ENCODE measurements at places on chromosomes 1 and 21.

- DNase-seq: no peak
Measured at GRCh38 chr1:157575744-157576143, 22.1 kb downstream of the FCRL4 start.

DNA sequence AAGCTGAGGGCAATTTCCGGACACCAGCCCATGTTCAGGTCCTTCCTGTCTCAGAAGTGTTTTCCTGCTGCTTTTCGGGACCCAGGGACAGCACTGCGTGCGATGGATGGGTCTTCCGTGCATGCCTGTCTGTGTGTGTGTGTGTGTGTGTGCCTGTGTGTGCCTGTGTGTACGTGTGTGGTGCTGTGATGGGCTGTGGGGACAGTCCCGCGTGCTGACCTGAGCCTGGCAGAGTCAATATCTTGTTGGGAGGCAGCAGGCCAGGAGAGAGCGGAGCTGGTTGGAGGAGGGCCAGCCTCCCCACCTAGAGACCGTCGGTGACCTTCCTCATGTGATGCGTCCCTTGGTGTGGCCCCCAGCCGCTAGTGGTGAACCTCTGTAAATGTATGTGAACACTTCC, 13.7 kb downstream of the SKI start:
- no peak for DNase-seq

DNA sequence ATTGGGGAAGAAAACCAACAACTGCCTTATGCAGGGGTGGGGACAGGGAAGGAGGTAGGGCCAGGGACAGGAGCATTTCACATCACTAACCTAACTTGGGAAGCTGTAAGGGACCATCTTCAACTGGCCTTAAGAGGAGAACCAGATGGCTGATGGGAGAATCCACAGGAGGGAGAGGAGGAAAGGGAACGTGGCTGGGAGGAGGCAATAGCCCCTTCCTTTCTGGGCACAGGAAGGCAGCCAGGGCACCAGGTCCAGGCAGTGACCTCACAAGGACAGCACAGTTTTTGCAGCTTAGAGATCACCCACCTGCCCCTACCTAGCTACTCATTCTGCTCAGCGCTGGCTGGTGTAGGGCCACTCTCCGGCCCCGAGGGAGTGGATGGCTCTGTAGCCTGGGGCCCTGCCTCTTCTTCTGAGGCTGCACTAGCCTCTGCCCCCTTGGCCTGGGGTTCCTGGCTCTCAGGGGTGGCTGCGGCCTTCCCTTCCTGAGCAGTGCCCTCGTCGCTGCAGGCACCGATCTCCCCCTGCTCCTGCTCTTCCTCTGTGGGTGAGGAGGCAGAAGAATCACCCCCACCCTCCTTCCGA, 1.7 kb downstream of the MARCKSL1 start:
- DNase-seq: no peak

- DNase-seq: no peak
Measured at GRCh38 chr1:117846674-117847425, 82.6 kb downstream of the GDAP2 start.

DNA sequence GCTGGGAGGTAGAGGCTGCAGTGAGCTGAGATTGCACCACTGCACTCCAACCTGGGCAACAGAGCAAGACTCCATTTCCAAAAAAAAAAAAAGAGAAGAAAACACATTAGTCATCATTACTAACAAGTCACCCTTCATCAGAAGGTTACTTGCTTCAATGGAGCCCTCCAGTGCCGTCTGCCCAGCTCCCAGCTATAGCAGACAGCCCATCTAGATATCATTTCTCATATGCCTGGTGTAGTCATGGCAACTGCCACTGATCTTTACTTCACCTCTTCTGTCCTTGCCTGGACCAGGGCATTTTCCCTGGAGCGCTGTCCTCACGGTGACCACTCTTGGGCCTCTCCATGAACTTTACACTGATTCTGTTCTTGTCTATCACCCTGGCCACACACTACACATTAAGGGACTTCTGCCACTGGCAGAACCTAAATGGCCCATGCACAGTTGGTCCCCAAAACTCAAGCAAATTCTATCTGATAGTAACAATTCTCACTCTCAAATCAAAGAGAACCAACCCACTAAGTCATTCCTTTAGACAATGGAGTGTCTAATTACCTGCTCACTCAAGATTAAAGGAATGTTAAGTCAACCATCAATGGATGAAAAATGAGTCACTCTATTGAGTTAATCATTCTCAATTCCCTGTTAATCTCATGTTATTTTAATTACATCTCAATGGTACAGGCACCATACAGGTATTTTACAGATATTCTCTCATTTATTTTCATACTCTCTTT, 12.9 kb downstream of the GPA33 start:
- DNase-seq: no peak

GRCh38 chr21:23887725-23888306, 1719.5 kb downstream of the MRPL39 start:
- no peak for DNase-seq

DNA sequence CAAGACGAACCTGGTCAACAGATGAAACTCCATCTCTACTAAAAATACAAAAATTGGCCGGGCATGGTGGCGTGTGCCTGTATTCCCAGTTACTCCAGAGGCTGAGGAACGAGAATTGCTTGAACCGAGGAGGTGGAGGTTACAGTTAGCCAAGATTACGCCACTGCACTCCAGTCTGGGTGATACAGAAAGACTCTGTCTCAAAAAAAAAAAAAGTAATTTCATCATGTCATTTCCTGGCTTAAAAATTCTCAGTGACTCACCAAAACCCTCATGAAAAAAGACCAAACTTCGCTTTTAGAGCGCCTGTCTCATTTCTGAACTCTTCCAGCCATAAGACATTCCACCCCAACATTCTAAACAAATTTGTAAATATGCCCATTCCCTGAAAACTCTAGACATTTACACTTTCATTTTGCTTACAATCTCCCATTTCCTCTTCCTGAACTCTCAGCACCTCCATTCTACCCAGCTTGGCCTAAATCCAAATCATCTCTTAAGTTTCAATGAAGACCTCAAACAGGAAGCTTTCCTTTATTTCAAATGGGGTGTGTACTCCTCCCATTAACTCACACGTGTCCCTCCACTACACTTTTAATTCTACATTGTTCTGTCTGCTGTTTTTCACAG, 50.5 kb upstream of the PRRC2C start:
- DNase-seq: peak; percentile 27

- DNase-seq: no peak
Measured at GRCh38 chr21:42495027-42495426, 997 bp downstream of the RSPH1 start.

GRCh38 chr1:27878039-27878438, 5.7 kb downstream of the THEMIS2 start:
- DNase-seq: no peak

GRCh38 chr1:227547310-227548118, 15.8 kb upstream of the ZNF678 start:
- DNase-seq: no peak

DNA sequence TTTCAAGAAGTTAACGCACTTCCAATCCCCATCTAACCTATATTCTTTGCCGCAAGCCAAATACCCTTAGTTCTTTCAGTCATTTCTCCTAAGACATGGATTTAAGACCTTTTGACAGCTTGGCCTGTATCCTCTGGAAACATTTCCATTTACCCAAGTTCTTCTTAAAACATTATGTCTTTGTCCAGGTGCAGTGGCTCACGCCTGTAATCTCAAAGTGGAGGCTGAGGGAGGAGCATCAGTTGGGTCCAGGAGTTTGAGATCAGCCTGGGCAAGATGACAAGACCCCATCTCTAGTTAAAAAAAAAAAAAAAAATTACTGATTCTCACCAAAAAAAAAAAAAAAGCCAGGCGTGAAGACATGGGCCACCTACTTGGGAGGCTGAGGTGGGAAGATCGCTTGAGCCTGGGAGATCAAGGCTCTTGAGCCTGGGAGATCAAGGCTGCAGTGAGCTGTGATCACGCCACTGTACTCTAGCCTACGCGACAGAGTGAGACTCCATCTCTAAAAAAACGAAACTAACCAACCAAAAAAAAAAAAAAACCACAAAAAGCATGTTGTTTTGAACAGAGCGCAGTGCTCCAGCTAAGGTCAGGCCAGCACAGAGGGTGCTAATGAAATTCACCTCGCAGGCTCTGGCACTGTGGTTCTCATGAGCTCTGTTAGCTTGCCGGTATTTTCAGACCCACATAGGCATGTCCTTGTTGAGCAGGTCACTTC, 36.0 kb downstream of the NUAK2 start:
- DNase-seq: no peak

GRCh38 chr1:27609618-27610240, 5.8 kb upstream of the AHDC1 start:
- no peak for DNase-seq

- DNase-seq: no peak
Measured at GRCh38 chr1:44262816-44263567, 49.7 kb downstream of the DMAP1 start.

GRCh38 chr1:221431961-221432360, 309.9 kb downstream of the DUSP10 start:
- no peak for DNase-seq

Data from urothelium cell line (cell line).